ENCODE measurements at places on chromosomes 3 and 15. TPM values are rescaled to one million over a fixed set of nuclear protein-coding genes. Genes with fewer than 3 reads are reported as not detected.

DNA sequence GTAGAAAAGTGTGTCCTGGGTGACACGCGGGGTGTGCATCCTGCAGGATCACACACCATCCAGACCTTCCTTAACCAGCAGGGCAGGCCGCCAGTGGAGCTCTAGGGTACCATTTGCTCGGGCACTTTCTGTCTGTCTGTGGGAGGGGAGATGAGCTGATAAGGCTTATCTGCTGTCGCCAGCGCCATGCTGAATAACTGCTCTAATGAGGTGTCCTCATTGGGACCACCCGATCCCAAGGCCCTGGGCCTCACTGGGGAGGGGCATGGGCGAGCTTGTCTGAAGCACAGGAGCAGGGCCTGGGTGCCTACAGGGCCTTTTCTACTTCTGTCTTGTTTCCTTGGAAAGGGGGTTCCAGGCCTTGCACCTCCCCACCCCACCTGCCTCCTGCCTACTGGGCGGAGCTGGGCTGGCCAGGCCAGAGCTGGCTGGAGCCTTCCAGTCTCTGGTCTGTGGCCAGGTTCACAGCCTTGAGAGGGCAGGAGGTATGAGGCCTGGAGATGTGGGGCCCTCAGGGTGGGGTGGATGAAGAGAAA lies 2.5 kb upstream of the GATA2 start:
- no peak for DNase-seq

- DNase-seq, result no peak
Measured at GRCh38 chr3:195897081-195897852, 11.1 kb downstream of the TNK2 start.

DNA sequence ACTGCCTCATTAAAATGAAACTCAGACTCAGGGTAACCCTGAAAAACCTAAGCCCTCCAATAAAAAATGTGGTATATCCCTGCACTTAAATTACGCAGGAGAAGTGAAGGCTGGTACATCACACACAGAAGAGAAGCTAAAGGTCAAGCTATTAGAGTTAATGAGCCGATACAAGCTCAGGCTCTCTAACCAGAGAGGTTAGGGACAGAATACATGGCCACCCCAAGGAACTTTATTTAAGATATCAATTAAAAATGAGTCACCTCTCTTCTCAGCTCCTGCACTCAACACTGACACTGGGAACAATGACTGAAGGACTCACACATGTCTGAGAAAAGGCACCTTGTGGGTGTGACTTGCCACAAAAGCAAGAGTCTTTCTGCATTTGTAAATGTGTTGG lies 800.6 kb upstream of the CFAP20DC start:
- DNase-seq, result no peak

- no peak for DNase-seq
Measured at GRCh38 chr3:45191924-45192417, 34.1 kb downstream of the TMEM158 start.

- DNase-seq, result no peak
Measured at GRCh38 chr3:14946739-14947099, 664 bp upstream of the NR2C2 start.

GRCh38 chr3:149376718-149377407 lies 586 bp downstream of the TM4SF1 start:
- DNase-seq, result no peak

- DNase-seq, result no peak
Measured at GRCh38 chr3:29513236-29513635, 232.4 kb downstream of the RBMS3 start.

GRCh38 chr3:128068156-128068620 lies 16.0 kb downstream of the SEC61A1 start:
- no peak for DNase-seq

- no peak for DNase-seq
Measured at GRCh38 chr3:77746048-77746447, 706.1 kb downstream of the ROBO2 start.

GRCh38 chr15:73225358-73226015 lies 143.3 kb downstream of the HCN4 start:
- DNase-seq, result no peak

DNA sequence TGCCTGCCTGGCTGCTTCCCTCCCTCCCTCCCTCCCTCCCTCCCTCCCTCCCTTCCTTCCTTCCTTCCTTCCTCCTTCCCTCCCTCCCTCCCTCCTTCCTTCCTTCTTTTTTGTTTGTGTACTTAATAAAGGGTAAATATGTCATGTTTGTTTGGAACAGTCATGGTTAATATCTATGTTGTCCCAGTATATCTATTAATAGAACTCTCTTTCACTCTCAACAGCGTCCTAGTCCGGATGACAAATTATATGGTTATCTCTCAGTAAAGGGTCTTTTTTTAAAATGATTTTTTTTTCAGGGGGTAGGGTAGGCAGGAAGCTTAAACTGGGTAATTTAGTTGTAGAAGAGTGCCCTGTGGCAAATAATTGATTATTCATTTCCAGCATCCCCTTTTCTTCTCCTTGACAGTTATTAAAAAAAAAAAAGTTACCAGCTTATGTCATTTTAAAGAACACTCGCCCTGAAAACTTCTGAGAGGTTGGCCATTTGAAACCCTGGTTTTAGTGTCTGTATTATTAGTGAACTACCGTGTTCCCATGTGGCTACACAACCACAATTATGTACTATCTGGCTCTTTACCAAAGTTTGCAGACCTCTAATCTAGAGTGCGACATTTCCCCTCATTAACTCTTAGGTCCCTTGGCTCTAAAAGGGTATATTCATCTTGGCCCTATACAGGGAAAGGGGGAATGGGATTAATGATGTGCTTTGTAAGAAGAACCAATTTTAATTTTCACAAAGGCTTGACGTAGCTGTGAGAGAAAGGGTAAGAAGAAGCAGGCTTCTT lies 13.7 kb downstream of the TAGLN3 start:
- DNase-seq, result no peak

DNA sequence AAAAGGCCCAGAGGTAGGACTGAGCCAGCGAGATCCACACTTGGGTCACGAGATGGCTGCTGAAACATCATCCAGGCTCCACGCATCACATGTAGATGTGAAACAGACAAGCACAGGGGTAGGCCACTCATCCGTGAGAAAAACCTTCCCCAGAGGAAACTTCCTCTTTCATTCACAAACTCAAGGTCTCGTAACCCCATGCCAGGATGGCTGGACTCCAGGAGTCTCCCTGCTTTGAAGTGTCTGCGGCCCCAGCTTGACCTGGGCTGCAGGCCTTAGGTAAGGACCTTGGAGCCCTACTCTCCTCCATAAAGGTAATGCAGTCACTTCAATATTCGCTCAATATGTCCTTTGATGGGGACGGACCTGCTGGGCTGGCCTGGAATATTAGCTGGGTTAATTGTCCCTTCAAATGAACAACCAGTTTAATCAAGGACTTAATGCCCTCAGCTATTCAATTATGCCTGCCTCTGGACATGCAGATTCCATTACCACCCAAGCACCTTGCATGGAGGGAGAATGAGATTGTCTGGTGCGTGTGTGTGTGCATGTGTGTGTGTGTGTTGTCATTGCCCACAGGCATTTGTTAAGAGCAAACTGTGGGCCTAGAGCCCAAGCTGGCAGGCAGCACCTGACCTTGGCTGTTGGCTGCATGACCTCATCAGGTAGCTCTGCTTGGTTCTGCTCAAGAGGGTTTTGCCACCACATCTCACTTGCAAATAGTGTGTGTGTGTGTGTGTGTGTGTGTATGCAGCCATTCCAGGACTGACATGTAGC lies 186.9 kb upstream of the TLE3 start:
- DNase-seq, result no peak

- DNase-seq, result no peak
Measured at GRCh38 chr15:67905628-67906027, 65.8 kb upstream of the RNU6-1 start.

GRCh38 chr3:88291486-88291885 lies 141.7 kb downstream of the C3orf38 start:
- no peak for DNase-seq

- no peak for DNase-seq
Measured at GRCh38 chr3:60386306-60386705, 864.9 kb downstream of the FHIT start.

Gene TMEM207
- not detected for total RNA-seq

Gene MINAR1
- 2.4 TPM for total RNA-seq
